ENCODE measurements at places on chromosomes 1 and 21.

DNA sequence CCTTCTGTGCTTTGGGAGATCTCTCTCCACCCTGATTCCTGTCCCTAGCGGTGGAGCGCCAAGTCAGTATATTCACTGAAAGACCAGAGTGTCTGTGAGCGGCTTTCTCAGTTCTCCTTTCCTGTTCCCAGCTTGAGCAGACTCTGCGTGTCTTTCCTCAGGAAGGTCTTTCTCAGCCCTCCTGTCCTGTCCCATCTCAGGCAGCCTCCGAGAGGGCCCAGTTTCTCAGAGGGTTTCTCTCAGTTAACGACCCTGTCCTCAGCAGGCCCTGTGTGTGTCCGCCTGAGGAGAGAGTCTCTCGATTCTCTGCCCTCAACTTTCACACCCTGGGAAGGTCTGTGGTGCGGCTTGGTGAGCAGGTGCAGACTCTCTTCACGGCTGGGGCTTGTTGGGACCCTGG lies 34.0 kb upstream of the CHIT1 start:
- DNase-seq, result no peak

DNA sequence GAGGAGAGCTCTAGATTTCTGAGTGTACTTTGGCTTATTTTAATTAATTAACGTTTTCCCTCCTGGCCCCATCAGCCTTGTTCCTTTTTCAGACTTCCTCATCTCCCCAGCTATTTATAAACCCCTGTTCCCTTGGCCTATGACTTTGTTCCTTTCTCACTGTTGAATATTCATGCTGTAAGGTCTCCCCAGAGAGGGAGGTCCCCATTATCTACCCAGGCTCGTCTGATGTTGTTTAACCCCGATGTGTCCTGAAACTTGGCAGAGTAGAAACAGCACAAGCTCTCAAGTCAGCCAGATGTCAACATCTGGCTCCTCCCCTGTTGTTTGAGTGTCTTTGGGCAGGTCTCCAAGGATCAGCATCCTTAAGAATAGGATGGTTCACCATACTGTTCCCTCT lies 153.6 kb downstream of the HIVEP3 start:
- no peak for DNase-seq

GRCh38 chr1:204859861-204860267 lies 10.8 kb upstream of the NFASC start:
- DNase-seq, result no peak

DNA sequence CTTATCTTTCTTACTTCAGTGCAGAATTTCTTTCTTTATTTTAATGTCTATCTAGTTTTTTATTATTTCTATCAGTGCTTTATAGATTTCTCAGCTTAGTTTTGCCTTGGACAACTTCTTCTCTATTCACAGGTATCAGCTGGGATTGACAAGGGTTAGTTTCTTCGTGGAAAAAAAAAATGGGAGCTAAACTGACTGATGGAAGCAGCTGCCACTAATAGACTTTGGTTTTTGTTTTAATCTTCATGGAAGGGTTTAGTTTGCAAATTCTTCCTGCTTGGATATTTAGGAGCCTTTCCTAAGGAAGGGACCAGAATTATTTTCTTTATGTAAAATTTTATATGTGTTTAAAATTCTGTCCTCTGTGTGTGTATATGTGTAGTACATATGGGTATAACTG lies 306.1 kb upstream of the FMN2 start:
- no peak for DNase-seq

GRCh38 chr1:175207971-175208370 lies 15.4 kb upstream of the KIAA0040 start:
- DNase-seq, result no peak

- no peak for DNase-seq
Measured at GRCh38 chr1:42109600-42109999, 43.6 kb upstream of the GUCA2B start.

- no peak for DNase-seq
Measured at GRCh38 chr1:197485790-197486189, 217.7 kb downstream of the CRB1 start.

Measured in stimulated activated CD4-positive, alpha-beta T cell treated with anti-CD3 and anti-CD28 coated beads, Interleukin-15, amount 100 ng/mL, for 1 hour (primary cell).